Mucosa of descending colon (tissue), 3 donors: ENCODE measurements at places on chromosomes 5 and 9. TPM values are rescaled to one million over a fixed set of nuclear protein-coding genes. Genes with fewer than 3 reads are reported as not detected.

GRCh38 chr9:133429214-133429613, 7.0 kb downstream of the ADAMTS13 start:
- no peak for DNase-seq

- DNase-seq: no peak
Observed at GRCh38 chr5:174328631-174329299, 283.3 kb downstream of the NSG2 start.

GRCh38 chr5:171714261-171714660, 71.4 kb upstream of the SMIM23 start:
- no peak for DNase-seq

GRCh38 chr5:143217065-143217803, 186.3 kb downstream of the NR3C1 start:
- DNase-seq: no peak

DNA sequence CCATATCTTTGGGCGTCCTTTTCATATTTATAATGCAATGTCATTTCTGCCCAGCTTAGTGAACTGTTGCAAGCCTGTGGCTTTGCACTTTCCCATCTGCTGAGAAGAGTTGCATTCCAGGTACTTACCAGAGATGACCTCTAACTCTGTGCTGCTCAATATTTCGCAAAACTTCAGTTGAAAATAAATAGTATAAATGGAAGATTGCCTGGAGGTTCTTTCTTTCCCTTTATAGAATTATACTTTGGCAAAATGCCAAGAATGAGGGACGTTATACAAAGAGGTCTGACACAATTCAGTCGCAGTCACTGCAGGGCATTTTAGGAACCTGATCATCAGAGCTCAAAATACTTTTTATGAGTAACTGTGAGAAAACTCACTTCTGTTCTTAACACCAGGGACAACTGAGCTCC, 18.9 kb upstream of the VLDLR start:
- DNase-seq: no peak

- no peak for DNase-seq
Observed at GRCh38 chr5:52491071-52491787, 296.5 kb upstream of the ITGA1 start.

DNA sequence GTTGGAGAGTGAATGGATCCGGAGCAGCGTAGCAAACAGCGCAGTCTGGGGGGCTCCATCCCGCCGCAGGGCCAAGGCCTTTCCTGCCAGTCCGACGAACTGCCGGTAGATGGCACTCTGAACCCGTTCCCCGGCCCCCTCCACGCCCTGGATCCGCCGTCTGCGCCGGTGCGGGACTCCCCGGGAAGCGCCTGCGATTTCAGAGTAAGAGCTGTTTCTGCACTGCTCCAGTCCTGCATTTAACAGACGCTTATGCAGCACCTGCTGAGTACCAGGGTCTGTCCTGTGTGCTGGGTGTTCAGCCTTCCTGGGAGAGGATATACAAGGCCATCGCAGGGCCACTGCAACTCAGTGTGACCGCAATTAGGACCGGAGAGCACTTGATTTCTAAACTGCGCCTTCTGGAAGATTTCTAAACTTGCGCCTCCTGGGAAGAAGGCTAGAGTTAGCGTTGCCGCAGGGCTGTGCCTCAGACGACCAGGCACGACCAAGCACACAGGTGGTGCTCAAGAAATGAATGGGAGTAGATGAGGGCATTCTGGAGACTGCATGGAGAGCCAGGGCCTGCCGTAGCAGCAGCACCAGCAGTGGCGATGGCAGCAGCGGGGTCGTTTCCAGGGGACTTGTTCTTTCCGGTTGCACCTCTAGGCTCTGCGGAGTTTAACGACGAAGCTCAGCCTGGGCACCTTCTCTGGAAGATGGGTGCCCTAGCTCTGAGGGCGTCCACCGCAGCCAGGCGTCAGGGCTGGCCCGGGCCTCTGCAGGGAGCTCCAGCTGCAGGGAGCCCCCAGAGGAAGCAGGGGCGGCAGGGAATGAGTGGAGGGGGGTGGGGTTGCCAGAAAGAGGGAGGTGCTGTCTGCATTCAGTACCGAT, 14.3 kb upstream of the TIFAB start:
- DNase-seq: peak; percentile 82

GRCh38 chr5:13354611-13355010, 589.9 kb downstream of the DNAH5 start:
- no peak for DNase-seq

- peak; percentile 12 for DNase-seq
Observed at GRCh38 chr9:37259951-37260350, 139.6 kb downstream of the ZCCHC7 start.

DNA sequence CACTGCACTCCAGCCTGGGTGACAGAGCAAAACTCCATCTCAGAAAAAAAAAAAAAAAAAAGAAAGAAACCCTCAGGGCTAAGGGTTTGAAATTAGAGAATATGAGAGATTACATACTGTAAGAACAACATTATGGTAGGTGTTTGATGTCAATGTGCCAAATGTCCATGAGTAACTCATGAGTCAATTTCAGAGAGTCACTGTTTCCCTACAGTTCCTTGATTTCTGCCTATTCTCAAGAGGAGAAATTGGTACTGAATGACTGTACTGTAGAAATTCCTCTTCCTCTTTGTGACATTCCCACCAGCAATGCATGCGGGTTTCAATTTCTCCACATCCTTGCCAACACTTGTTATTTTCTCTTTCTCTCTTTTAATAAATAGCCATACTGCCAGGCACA, 35.2 kb downstream of the MARVELD2 start:
- no peak for DNase-seq

DNA sequence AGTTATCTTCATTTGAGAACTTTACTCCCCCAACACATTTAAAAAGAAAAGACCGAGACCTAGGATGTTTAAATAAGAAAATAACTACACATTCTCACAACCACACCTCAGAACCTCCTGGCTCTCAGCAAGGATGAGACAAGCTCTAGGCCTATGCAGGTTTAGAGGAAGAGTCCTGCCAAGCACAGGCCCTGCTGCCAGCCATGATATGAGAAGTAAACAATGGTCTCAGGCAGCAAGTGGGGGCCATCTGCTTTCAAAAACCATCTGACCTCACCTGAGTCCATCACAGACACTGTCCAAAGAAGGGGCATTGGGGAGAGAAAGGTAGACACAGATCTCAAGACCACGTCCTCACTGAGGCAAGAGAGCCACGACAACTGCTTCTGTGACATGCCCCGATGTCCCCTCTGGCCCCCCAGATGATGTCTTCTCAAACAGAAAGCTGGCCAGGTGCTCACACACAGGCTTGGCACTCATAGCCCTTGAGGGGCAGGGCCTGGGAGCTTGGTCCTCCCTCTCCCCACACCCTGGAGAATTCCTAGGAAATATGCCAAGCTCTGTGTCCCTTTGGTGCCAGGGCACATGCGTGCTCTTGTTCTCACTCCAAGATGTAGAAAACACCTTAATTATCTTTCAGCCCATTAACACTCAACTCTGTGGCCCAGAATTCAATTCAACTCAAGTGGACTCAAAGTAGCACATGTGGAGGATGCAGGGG, 150.4 kb downstream of the FSTL4 start:
- DNase-seq: no peak

- no peak for DNase-seq
Observed at GRCh38 chr9:23784962-23785361, 41.1 kb downstream of the ELAVL2 start.

DNA sequence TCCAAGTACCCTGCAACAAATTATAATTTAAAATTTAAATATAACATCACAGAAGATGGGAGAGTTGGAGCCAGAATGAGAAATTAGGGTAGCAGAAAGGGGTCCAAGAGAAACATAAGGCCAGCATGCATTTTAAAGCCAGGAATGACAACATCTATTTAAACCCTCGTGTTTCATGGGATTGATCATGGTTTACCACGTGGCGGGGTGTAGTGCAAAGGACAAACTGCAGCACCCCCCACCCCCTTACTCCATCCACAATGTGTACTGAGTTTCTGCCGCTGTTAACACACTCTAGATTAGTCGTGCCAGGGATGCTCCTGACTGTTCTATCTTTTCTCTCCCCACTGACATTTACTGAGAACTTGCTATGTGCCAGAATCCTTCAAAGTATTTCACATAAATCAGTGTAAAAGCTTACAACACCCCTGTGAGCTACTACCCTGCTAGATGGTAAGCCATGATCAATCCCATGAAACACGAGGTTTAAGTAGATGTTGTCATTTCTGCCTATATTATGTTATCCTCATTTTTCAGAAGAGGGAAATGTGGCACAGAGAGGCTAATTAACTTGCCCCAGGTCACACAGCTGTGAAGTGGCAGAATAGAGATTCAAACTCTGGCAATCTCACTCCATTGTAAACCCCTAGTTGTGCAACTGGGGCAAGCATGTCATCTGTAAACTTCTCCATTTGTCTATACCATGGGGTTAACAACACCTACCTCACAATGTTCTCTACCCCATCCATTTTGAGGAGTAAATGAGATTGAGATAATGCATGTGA, 136.3 kb downstream of the ENTREP1 start:
- DNase-seq: no peak

DNA sequence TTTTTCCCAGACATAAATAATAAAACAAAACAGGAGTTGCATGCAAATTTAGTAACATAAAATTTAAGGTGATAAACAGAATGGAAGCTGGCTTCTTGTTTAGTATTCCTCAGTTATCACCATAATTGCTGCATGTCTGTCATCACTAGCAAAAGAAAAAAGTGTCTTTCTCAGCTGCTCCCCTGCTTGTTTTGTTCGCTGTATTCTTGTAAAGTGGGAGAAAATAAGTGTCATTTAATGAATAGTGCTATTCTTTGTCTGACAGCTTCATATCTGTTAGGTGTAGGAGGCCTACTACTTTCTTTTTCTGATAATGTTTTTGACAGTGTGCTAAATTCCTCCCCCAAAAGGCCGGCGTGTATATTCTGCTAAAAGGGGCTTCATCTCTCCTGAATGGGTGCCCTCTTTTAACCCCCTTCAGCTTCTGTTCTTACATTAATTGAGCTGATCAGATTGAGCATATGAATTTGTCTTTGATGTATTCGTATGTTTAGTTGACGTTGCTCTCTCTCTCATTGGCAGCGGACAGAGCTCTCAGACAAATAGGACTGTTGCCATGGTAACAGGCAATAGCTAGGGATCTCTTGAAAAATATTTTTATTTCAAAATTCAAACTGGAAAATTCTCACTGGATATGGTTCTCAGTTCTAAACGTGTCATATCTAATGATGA, 303.8 kb downstream of the KIAA0825 start:
- DNase-seq: no peak

DNA sequence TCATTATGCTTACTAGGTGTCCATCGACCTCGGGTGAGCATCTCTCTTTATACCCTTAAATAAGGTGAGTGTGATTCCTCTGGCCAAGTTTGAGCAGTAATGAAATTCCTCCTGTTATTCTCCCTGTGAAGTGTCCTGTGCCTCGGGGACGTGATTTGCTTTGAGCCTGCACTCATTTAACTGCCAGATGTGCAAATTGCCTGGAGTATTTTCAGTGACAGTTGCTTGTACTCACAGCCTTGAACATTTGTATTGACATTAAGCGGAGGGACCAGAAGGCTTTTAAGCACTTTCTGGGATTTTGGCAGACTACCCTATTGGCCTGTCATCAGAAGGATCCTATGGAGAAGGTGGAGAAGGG, 126.9 kb downstream of the DOCK2 start:
- no peak for DNase-seq

- no peak for DNase-seq
Observed at GRCh38 chr5:119289438-119290044, 66.3 kb upstream of the TNFAIP8 start.

DNA sequence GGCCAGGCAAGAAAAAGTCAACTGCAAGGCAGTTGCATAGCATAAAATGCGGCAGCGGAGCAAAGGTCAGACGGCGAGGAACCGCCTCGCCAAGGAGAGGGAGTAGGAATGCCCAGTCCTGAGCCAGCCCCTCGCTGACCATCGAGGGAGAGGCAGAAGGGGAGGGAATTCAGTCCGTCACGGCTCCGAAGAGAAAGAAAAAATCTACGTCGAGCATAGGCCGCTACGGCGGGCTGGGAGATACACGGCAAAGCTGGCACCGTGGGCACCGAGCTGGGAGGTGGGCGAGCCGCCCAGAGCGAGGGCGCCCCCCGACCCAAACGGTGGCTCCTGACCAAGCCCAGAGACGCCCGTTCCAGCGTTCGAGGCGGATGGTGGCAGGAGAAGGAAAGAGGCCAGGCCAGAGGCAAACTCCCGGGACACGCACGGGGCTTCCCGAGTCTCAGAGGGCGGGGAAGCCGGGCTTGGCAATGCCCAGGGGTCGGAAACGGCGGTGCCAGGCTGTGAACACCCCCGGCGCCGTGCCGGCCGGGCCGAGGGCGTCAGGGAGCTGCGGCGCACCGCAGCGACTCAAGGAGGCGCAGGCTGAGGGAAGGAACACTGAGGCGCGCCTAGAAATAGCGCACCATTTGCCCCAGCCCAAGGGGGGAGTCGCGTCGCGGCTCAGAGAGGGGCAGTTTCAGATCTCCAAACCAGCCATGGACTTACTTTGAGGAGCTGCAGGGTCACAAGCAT, 518 bp downstream of the SPRY4 start:
- DNase-seq: peak; percentile 83

- DNase-seq: no peak
Observed at GRCh38 chr9:129624947-129625346, 1.0 kb upstream of the NTMT1 start.

GRCh38 chr5:4907571-4907970, 232.6 kb upstream of the ADAMTS16 start:
- no peak for DNase-seq

DNA sequence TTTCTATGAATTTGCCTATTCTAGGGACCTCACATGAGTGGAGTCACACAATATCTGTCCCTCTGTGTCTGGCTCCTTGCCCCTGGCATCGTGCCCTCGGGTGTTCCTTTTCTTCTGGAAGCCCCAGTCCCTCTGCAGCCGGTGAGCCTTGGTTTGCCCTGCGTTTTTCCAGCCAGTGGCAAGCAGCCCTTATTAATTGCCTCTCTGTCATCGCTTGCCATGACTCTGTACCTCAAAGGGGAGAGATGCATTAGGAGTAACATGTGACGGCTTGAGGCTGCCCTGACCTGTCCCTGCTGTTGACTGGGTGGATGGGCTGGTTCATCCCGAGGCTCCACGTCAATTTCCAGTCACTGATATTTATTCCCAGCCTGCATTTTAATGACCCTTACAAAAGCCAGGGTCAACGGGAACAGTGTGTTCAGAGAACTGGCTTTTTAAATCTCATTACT, 87.3 kb downstream of the CFAP90 start:
- DNase-seq: no peak

COL5A1 gene
- 62.3 TPM for total RNA-seq

AIF1L gene
- 5.0 TPM for total RNA-seq

TMC1 gene
- 0.17 TPM for total RNA-seq

CDH6 gene
- total RNA-seq: 3.2 TPM

DMGDH gene
- 1.2 TPM for total RNA-seq

NXNL2 gene
- not detected for total RNA-seq

NRG2 gene
- 7.3 TPM for total RNA-seq

ADAMTS16 gene
- 0.35 TPM for total RNA-seq

FAM78A gene
- total RNA-seq: 3.9 TPM

CER1 gene
- total RNA-seq: not detected

SPINK7 gene
- not detected for total RNA-seq
